Amniotic stem cell (primary cell): ENCODE measurements at places on chromosomes 7 and 10.

- no peak for DNase-seq
Measured at GRCh38 chr7:7861211-7861633, 107.4 kb upstream of the GLCCI1 start.

GRCh38 chr10:13115832-13116803 is 16.2 kb downstream of the OPTN start:
- no peak for DNase-seq

DNA sequence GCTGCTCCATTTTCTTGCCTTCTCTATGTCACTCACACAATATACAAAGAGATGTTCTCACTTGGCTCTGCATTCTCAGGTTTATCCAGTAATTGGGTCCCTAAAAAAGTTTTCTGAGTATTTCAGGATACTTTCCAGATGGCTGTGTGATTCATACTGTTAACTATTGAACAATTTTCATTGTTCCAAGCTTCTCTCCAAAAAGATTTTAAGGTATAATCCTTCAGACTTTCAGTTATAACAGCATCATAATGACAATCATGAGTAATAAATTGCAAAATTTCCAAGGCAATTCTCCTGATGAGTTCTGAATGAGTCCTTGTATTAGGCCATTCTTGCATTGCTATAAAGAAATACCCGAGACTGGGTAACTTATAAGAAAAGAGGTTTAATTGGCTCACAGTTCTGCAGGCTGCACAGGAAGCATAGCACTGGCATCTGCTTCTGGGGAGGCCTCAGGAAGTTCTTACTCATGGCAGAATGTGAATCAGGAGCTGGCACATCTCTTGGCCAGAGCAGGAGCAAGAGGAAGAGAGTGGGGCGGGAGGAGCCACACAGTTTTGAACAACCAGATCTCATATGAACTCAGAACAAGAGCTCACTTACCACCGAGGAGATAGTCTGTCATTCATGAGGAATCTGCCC is 148.1 kb downstream of the SLC16A9 start:
- no peak for DNase-seq

DNA sequence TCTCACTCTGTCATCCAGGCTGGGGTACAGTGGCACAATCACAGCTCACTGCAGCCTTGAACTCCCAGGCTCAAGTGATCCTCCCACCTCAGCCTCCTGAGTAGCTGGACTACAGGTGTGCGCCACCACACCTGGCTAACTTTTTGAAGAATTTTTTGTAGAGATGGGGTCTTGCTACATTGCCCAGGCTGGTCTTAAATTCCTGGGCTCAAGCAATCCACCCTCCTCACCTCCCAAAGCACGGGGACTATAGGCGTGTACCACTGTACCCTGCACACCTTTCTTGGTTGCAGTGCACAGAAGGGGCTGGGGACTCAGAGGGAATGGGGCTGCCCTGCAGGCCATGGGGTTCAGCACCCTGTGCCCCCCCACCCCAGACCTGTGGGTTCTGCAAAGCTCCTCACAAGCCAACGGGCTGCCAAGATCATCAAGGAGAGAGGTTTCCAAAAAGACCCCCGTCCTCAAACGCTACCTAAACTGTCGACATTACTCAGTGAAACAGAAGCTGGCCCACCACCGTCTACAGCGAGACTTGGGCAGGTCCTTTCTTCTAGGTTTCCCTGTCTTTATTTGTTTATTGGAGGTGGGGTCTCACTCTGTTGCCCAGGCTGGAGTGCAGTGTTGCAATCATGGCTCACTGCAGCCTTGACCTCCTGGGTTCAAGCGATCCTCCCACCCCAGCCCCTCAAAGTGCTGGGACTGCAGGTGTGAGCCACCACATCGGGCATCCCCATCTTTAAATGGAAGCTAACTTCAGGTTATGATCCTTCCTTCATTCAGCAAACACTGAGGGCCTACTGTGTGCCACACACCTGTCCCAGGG is 26.6 kb upstream of the ELFN1 start:
- DNase-seq, result no peak
